ENCODE measurements at places on chromosomes 1 and 21. TPM values are rescaled to one million over a fixed set of nuclear protein-coding genes. Genes with fewer than 3 reads are reported as not detected.

GRCh38 chr1:109759513-109760334, 4.0 kb downstream of the EPS8L3 start:
- DNase-seq = peak; percentile 9

DNA sequence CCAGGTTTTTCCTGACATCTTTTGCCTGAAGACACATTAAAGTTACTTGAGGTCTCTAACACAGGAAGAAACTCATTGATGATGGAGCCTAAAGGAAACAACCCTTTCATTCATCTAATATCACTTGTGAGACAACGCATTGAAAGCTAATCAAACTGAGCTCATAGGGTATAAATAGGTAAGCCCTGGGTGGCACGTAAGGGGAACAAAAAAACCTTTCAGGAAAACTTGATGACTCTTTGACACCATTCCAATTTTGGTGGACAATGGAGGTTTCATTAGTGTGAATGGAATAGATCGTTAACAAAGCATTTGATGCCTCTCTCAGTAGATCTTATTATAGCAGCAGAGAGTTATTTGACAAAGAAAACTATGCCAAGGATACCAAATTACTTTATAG, 80.7 kb upstream of the DUSP10 start:
- DNase-seq = no peak

DNA sequence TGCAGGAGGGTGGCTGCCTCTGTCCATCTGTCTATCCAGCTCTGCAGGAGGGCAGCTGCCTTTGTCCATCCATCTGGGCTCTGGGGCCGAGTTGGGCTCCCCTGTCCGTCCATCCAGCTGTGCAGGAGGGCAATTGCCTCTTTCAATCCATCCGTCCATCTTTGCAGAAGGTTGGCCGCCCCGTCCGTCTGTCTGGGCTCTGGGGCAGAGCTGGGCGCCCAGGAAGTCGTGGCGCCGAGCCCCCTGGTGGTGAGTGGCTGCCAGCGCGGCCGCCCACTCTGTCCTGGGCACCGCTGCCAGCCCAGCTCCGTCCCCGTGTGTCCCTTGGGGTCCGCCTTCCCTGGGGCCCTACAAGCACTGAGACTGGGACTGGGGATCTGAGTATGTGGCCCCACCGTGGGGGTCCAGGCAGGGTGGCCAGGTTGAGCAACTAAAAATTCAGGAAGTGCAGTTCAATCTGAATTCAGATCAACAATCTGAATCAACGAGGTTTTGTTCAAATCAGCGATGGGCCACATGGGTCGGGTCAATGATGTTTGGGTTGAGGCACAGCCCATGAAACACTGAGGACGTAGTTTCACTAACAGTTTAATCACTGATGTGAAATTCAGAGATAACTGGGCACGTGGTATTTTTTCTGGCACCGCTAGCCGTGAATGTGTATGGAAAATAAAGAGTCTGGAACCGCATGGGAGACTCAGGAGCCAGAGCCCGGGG, 99.1 kb upstream of the ACTRT2 start:
- DNase-seq = no peak

GRCh38 chr1:68093737-68094136, 43.3 kb upstream of the DIRAS3 start:
- no peak for DNase-seq

DNA sequence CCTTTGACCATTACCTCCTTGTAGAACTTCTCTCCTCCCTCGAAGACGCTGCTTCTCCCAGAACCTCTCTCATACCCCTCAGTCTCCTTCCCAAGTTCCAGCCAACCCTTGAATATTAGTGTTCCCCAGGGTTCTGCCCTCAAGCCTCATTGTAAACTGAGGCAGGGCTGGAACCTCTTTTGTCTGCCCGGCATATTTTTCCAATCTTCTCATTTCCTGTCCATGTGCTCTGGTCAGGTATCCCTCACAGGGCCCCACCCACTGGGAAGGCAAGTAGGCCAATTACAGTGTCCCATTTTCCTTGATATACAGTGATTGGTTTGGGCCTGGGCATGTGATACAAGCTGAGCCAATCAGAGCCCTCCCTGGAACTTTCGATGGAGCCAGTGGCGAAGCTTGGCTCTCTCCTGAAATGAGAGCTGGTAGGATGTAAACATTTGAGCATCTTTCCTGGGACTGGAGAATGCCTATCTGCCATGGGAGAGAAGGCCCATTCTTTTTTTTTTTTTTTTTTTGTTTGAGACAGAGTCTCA, 57.1 kb upstream of the ID3 start:
- no peak for DNase-seq

The COL11A1 gene
- total RNA-seq = 0.14 TPM

The HES2 gene
- 0.09 TPM for total RNA-seq

The OR2L8 gene
- total RNA-seq = not detected

The CYP4Z1 gene
- not detected for total RNA-seq
